ENCODE measurements at places on chromosomes 5 and 9. TPM values are rescaled to one million over a fixed set of nuclear protein-coding genes. Genes with fewer than 3 reads are reported as not detected.

- no peak overlapping the region for H3K4me3 ChIP-seq
- no peaks in the 10 kb centered on the region for H3K36me3 ChIP-seq
- H3K4me1 ChIP-seq, result no peaks in the 10 kb centered on the region
- H3K27ac ChIP-seq, result no peak overlapping the region
Observed at GRCh38 chr5:7533941-7534340, 138.0 kb downstream of the ADCY2 start.

- H3K4me3 ChIP-seq, result no peak overlapping the region
- no peaks in the 10 kb centered on the region for H3K27me3 ChIP-seq
- H3K36me3 ChIP-seq, result no peaks in the 10 kb centered on the region
- DNase-seq, result no peak
Observed at GRCh38 chr9:16000811-16001210, 448.0 kb downstream of the CCDC171 start.

GRCh38 chr9:19830796-19831195 is 42.0 kb upstream of the SLC24A2 start:
- no peaks in the 10 kb centered on the region for H3K27me3 ChIP-seq
- no peak overlapping the region for H3K27ac ChIP-seq
- no peaks in the 10 kb centered on the region for H3K36me3 ChIP-seq
- no peaks in the 10 kb centered on the region for H3K4me1 ChIP-seq
- no peak overlapping the region for H3K4me3 ChIP-seq

DNA sequence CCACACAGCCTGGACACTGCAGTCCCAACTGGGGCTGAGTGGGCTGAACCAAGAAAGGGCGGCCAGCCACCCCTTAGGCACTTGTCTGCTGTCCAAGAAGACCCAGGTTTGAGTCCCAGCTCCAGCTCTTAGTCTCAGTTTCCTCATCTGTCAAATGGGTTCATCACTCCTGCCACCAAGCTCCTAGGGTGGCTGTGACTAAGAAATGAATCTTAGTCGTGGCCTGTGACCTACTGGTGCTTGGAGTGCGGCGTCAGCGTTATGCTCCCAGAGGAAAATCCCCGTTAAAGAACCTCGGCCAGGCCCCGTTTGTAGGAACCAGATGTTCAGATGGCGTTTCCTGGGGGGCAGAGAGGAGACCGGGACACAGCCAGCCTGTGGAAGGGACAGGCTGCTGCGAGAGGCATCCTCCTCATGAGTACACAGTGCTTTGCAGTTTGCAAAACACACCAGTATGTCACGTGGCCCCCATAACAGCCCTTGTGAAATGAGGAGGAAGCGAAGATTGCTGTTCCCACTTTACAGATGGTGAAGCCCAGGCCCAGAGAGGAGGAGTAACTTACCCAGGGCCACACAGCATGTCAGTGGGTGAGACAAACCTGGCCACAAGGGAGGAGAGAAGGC is 3.3 kb downstream of the FIBCD1 start:
- H3K27ac ChIP-seq, result peak overlapping the region; percentile 18
- peaks cover 45% of the 10 kb centered on the region for H3K4me1 ChIP-seq
- peaks cover 4% of the 10 kb centered on the region for H3K27me3 ChIP-seq
- no peak overlapping the region for H3K4me3 ChIP-seq

The ENTPD2 gene
- total RNA-seq, result 0.55 TPM

The EPB41L4B gene
- 2.0 TPM for total RNA-seq

The MINAR2 gene
- not detected for total RNA-seq

All from astrocyte (in vitro differentiated cells and primary cell).